Activated naive CD8-positive, alpha-beta T cell treated with anti-CD3 and anti-CD28 coated beads for 36 hours (primary cell): ENCODE measurements at places on chromosomes 3 and 15. TPM values are rescaled to one million over a fixed set of nuclear protein-coding genes. Genes with fewer than 3 reads are reported as not detected.

NME9 gene
- total RNA-seq, result not detected

FGF12 gene
- total RNA-seq, result not detected

ARPP21 gene
- not detected for total RNA-seq

CHRNB4 gene
- total RNA-seq, result not detected

FSIP1 gene
- 0.74 TPM for total RNA-seq

POPDC2 gene
- total RNA-seq, result 1.6 TPM

CNOT10 gene
- total RNA-seq, result 74.0 TPM

A4GNT gene
- not detected for total RNA-seq

IQCF5 gene
- not detected for total RNA-seq

EPHA3 gene
- 0.12 TPM for total RNA-seq

DNAJA4 gene
- total RNA-seq, result 36.8 TPM

USP13 gene
- 11.9 TPM for total RNA-seq

SLITRK3 gene
- not detected for total RNA-seq

ST8SIA2 gene
- total RNA-seq, result not detected

GPR15 gene
- total RNA-seq, result 1.0 TPM

SI gene
- total RNA-seq, result not detected

BCHE gene
- not detected for total RNA-seq

MAP6D1 gene
- total RNA-seq, result 6.5 TPM

BFSP2 gene
- total RNA-seq, result not detected

NAA50 gene
- total RNA-seq, result 199 TPM

RBMS3 gene
- total RNA-seq, result 1.6 TPM

OCA2 gene
- not detected for total RNA-seq

AHSG gene
- total RNA-seq, result not detected

TNFAIP8L3 gene
- 0.60 TPM for total RNA-seq

SH3GL3 gene
- total RNA-seq, result not detected

ITIH4 gene
- total RNA-seq, result 6.8 TPM

PSMA4 gene
- total RNA-seq, result 338 TPM

TEX9 gene
- 1.6 TPM for total RNA-seq

CTXN2 gene
- not detected for total RNA-seq

BOC gene
- total RNA-seq, result 0.44 TPM

STRIT1 gene
- not detected for total RNA-seq

CRYGS gene
- total RNA-seq, result 1.7 TPM

RUBCN gene
- 24.7 TPM for total RNA-seq

MLF1 gene
- 0.80 TPM for total RNA-seq

ROBO1 gene
- 13.8 TPM for total RNA-seq

RPP25 gene
- 9.4 TPM for total RNA-seq

ANKDD1A gene
- 2.9 TPM for total RNA-seq

FBXL2 gene
- not detected for total RNA-seq
